ENCODE measurements at places on chromosomes 1 and 21. TPM values are rescaled to one million over a fixed set of nuclear protein-coding genes. Genes with fewer than 3 reads are reported as not detected.

GRCh38 chr1:209815490-209815889, 9.5 kb upstream of the IRF6 start:
- H3K27ac ChIP-seq, result no peak overlapping the region
- H3K4me1 ChIP-seq, result no peaks in the 10 kb centered on the region
- H3K36me3 ChIP-seq, result no peaks in the 10 kb centered on the region
- H3K4me3 ChIP-seq, result no peak overlapping the region

DNA sequence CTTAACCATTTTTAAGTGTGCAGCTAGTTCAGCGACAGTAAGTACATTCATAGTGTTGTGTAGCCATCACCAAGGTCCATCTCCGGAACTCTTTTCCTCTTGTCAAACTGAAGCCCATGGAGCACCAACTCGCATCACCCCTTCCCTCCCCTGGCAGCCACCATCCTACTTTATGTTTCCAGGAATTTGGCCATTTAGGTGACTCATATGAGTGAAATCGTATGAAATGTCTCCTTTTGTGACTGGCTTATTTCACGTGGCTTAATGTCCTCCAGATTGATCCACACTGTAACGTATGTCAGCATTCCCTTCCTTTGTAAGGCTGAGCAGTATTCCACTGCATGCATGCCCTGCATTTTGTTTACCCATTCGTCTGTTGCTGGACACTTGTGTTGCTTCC, 2.5 kb downstream of the COL6A2 start:
- H3K27me3 ChIP-seq, result peaks cover 62% of the 10 kb centered on the region
- peaks cover 17% of the 10 kb centered on the region for H3K36me3 ChIP-seq
- DNase-seq, result no peak
- peaks cover 4% of the 10 kb centered on the region for H3K4me1 ChIP-seq

- H3K4me3 ChIP-seq, result peak overlapping the region; percentile 82
- H3K4me1 ChIP-seq, result peaks cover 34% of the 10 kb centered on the region
- no peaks in the 10 kb centered on the region for H3K36me3 ChIP-seq
- DNase-seq, result peak; percentile 44
Observed at GRCh38 chr1:151196292-151196800, 2.0 kb upstream of the PIP5K1A start.

GRCh38 chr1:74570797-74571492, 58.5 kb upstream of the LRRC53 start:
- no peak for DNase-seq
- H3K27ac ChIP-seq, result no peak overlapping the region
- no peaks in the 10 kb centered on the region for H3K4me1 ChIP-seq
- no peak overlapping the region for H3K4me3 ChIP-seq
- H3K27me3 ChIP-seq, result no peaks in the 10 kb centered on the region
- no peaks in the 10 kb centered on the region for H3K36me3 ChIP-seq

GRCh38 chr1:107793896-107794453, 171.0 kb downstream of the VAV3 start:
- no peaks in the 10 kb centered on the region for H3K36me3 ChIP-seq
- H3K4me3 ChIP-seq, result no peak overlapping the region
- H3K27ac ChIP-seq, result no peak overlapping the region
- no peak for DNase-seq
- H3K27me3 ChIP-seq, result no peaks in the 10 kb centered on the region

- no peaks in the 10 kb centered on the region for H3K27me3 ChIP-seq
- H3K4me1 ChIP-seq, result no peaks in the 10 kb centered on the region
- no peak overlapping the region for H3K27ac ChIP-seq
- H3K36me3 ChIP-seq, result peaks cover 11% of the 10 kb centered on the region
- DNase-seq, result no peak
Observed at GRCh38 chr1:162536511-162536910, 25.0 kb upstream of the UAP1 start.

GRCh38 chr1:101174722-101175121, 62.1 kb upstream of the S1PR1 start:
- no peaks in the 10 kb centered on the region for H3K27me3 ChIP-seq
- DNase-seq, result no peak
- peaks cover 11% of the 10 kb centered on the region for H3K4me1 ChIP-seq
- H3K36me3 ChIP-seq, result no peaks in the 10 kb centered on the region
- no peak overlapping the region for H3K27ac ChIP-seq

- no peak for DNase-seq
- no peaks in the 10 kb centered on the region for H3K36me3 ChIP-seq
- no peaks in the 10 kb centered on the region for H3K27me3 ChIP-seq
- H3K4me1 ChIP-seq, result peaks cover 27% of the 10 kb centered on the region
Observed at GRCh38 chr21:35225573-35225972, 176.5 kb upstream of the RUNX1 start.

DNA sequence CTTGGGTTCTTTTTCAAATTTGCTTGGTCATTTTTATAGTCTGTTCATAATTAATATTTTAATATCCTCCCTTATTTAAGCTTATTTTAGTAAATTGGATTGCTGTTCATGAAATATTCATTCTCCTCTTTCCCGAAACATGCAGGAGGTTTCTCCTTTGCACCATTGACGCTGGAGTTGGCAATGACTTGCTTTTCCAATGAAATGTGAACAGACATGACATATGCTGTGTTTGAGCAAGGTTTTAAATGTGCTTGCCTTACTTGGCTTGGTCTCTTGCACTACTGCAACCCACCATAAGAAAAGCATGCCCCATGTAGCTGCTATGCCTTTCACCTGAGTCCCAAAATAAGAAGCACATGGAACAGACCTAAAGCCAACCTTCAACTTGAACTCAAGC, 498.0 kb upstream of the NFIA start:
- H3K36me3 ChIP-seq, result peaks cover 19% of the 10 kb centered on the region
- no peak overlapping the region for H3K27ac ChIP-seq
- H3K4me1 ChIP-seq, result no peaks in the 10 kb centered on the region

GRCh38 chr1:30801771-30802198, 44.2 kb upstream of the LAPTM5 start:
- H3K4me3 ChIP-seq, result peak overlapping the region; percentile 27
- peak; percentile 99 for DNase-seq
- peak overlapping the region; percentile 17 for H3K27ac ChIP-seq
- peaks cover 61% of the 10 kb centered on the region for H3K4me1 ChIP-seq

- peaks cover 17% of the 10 kb centered on the region for H3K36me3 ChIP-seq
- H3K4me1 ChIP-seq, result no peaks in the 10 kb centered on the region
- no peak overlapping the region for H3K27ac ChIP-seq
Observed at GRCh38 chr1:32618673-32619221, 31.6 kb downstream of the ZBTB8OS start.

DNA sequence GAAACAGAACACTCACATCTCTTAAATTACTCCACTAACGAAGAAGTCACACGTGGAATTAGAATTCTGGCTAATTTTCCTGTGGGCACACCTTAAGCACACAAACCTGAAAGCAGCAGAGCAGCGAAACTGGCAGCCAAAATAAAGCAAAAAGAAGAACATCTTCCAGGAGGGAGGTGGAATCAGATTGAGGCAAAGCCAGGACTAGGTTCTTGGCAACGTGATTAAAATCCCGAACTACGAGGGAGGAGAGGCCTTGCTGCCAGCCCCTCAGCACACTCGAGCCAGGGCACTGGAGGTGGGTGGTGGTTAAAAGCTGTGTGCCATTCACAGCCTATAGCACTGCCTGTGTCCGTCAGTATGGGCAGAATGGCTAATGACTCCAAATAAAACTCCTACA, 58.0 kb downstream of the HIVEP3 start:
- no peak for DNase-seq
- no peak overlapping the region for H3K4me3 ChIP-seq
- H3K36me3 ChIP-seq, result no peaks in the 10 kb centered on the region
- no peak overlapping the region for H3K27ac ChIP-seq

DNA sequence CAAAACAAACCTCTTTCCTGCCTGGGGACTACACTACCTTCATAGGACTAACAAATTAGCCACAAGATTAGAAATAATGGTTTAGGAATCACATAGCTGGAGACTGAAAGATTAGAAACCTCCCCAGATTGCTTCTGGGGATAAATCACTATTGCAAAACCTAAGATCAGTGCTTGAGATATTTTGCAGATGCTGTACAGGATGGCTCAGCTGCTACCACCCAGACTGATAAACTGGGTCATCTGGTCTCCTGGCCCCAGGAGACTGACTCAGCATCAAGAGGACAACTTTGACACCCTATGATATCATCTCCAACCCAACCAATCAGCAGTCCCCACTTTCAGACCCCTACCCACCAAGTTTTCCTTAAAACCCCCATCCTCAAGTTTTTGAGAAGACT, 137.0 kb downstream of the LRRC53 start:
- H3K27ac ChIP-seq, result no peak overlapping the region
- H3K4me3 ChIP-seq, result no peak overlapping the region
- no peaks in the 10 kb centered on the region for H3K27me3 ChIP-seq
- DNase-seq, result no peak
- H3K4me1 ChIP-seq, result peaks cover 6% of the 10 kb centered on the region
- no peaks in the 10 kb centered on the region for H3K36me3 ChIP-seq

GRCh38 chr1:153688736-153689328, 10.3 kb downstream of the NPR1 start:
- H3K27me3 ChIP-seq, result peaks cover 14% of the 10 kb centered on the region
- no peak overlapping the region for H3K27ac ChIP-seq
- H3K36me3 ChIP-seq, result no peaks in the 10 kb centered on the region
- no peak overlapping the region for H3K4me3 ChIP-seq
- no peak for DNase-seq

- peak overlapping the region; percentile 99 for H3K27ac ChIP-seq
- peaks cover 19% of the 10 kb centered on the region for H3K27me3 ChIP-seq
- DNase-seq, result no peak
- H3K4me3 ChIP-seq, result peak overlapping the region; percentile 100
- peaks cover 5% of the 10 kb centered on the region for H3K36me3 ChIP-seq
- peaks cover 35% of the 10 kb centered on the region for H3K4me1 ChIP-seq
Observed at GRCh38 chr1:108691128-108691941, 775 bp upstream of the PRPF38B start.

DNA sequence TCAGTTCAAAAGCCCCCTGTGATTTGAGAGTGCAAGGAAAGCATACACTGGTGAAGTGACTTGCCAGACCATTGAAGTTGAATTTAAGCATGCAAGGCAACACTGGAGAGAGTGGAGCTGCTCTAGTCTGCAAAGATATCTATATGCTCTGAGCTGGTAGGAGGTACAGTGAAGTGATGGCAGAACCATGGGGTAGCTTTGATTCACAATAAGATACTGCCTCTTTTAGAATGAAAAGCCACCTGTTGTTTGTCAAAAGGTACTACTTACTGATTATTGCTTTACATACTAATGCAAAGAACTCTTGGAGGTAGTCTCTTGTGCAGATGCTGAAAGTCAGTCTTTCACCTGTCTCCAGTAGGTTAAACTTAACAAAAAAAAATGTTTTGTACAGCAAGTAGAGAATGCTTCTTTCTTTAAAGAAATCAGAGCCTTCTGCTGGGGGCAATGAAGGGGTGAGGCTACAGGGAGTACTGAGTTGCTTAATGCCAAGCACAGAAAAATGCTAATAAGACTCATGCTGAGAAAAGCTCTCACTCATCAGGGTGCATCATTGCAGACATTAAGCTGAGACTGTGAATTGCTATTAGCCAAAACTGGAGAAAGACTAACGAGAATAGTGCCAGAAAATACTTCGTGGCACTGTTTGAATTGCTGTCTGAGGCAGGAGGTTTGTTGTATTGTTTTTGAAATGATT, 1150.5 kb upstream of the TMPRSS15 start:
- no peak overlapping the region for H3K27ac ChIP-seq
- no peaks in the 10 kb centered on the region for H3K27me3 ChIP-seq
- no peaks in the 10 kb centered on the region for H3K4me1 ChIP-seq
- H3K36me3 ChIP-seq, result no peaks in the 10 kb centered on the region
- no peak overlapping the region for H3K4me3 ChIP-seq

DNA sequence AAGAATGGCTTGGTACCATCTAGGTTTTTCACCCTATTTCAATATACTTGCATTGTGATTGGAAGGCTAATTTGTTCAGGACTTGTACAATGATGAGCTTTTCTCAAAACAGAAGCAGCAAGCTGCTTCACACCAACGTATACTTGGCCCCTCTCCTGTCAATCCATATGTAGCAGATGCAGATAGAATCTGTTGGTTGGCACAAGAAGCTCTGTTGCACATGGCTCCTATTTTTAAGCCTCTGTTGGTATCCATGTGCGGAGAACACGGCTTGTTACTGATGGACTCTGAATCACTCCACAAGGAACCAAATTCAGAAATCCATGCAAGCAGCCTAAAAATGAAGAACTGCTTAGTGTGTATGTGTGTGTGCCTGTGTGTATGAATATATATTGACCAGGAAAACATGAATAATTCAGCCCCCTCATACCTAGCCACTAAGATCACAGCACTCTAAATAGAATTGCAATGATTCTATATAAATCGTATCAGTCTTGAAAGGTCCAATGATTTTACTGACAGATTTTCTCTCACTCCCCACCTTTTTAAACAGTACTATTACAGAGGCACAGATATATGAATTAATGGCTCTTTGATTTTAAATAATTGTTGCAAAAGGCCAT, 258.4 kb upstream of the DPYD start:
- H3K27ac ChIP-seq, result no peak overlapping the region
- DNase-seq, result no peak
- no peaks in the 10 kb centered on the region for H3K36me3 ChIP-seq
- H3K4me3 ChIP-seq, result no peak overlapping the region
- H3K4me1 ChIP-seq, result no peaks in the 10 kb centered on the region

DNA sequence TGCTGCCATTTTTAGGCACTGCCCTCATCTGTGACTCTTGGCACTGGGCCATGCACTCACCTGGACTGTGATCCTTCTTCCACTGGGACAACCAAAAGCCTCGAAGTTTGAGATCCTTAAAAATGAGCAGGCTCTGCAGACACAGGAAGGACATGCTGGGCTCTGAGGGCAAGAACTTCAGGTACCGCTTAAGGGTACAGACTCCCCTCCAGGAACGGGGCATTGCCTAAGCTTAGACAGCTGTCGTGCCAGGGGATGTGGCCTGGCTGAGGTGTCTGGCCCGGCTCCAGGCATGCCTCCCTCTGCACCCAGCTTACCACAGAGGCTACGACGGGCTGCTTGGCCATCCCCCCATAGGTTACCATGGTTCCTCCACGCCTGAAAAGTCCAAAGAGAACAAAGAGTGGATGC, 14.2 kb upstream of the SRSF4 start:
- peaks cover 5% of the 10 kb centered on the region for H3K36me3 ChIP-seq
- no peak overlapping the region for H3K27ac ChIP-seq
- no peaks in the 10 kb centered on the region for H3K27me3 ChIP-seq
- H3K4me1 ChIP-seq, result no peaks in the 10 kb centered on the region
- DNase-seq, result no peak

DNA sequence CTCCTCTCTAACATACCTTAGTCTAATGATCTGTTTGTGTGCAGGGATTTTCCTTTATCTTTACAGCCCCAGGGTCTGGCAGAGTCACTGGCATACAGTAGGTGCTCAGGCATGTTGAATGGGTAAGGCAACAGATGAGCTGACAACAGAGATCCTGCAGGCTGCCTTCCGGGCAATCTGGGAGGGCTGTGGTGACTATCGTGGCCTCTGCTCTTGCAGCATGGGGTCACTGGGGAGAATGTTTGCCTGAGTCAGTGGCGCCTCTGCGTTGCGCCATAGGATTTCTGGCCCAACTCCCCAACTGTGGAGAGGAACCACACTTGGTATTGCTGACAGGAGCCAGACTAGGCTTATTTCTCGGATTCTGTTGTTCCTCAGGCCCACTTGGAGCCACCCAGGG, 93.8 kb downstream of the LAMC2 start:
- no peak for DNase-seq
- peaks cover 27% of the 10 kb centered on the region for H3K4me1 ChIP-seq
- H3K4me3 ChIP-seq, result no peak overlapping the region
- H3K27me3 ChIP-seq, result peaks cover 4% of the 10 kb centered on the region
- no peaks in the 10 kb centered on the region for H3K36me3 ChIP-seq
- H3K27ac ChIP-seq, result no peak overlapping the region

WDR64 gene
- total RNA-seq, result not detected

TNNI3K gene
- total RNA-seq, result 1.3 TPM

SETD4 gene
- 26.0 TPM for total RNA-seq

SH2D1B gene
- not detected for total RNA-seq

ANGPTL1 gene
- total RNA-seq, result 0.21 TPM

DMBX1 gene
- total RNA-seq, result not detected

MARK1 gene
- total RNA-seq, result 14.6 TPM

TDRD5 gene
- not detected for total RNA-seq

F13B gene
- total RNA-seq, result not detected

PLA2G2D gene
- total RNA-seq, result not detected

NTMT2 gene
- not detected for total RNA-seq

TEX38 gene
- not detected for total RNA-seq

LCE2B gene
- total RNA-seq, result not detected

Measured in neural crest cell (in vitro differentiated cells).